ENCODE measurements at places on chromosomes 5 and 9.

DNA sequence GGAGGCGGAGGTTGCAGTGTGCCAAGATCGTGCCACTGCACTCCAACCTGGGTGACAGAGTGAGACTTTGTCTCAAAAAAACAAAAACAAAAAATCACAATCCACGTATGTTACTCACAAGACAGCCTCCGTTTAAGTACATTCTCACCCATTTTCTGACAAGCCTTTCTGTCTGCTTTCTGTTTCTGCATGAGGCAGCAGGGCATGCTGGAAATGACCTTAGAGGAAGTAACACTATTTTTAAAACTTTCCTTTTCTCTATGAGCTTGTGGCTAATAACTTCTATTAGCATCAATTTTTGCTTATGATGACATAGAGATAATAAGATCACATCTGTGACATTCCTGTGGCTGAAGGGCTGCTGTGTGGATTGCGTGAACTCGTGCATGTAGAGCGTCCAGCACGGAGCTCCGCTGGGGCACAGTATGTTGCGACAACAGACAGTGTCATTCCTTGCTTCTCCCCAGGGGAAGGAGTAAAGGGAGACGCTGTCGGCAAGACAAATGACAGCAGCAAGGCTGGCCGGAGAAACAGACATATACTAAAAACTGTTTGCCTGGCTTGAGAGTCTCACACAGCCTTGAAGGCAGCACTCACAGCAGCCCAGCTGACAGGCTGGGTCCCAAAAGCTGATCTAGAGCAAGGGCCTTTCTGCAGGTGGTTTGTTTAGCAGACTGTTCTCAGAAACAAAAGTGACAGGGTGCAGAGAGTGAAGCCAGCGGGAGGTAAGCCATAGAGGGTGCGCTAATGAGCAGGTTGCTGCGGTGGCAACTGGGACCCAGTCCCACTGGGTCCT lies 1.6 kb downstream of the BTNL3 start:
- no peak for DNase-seq

- no peak for DNase-seq
Observed at GRCh38 chr9:84953797-84954705, 284.5 kb downstream of the NTRK2 start.

- peak; percentile 61 for DNase-seq
Observed at GRCh38 chr9:136943291-136944211, 987 bp downstream of the FBXW5 start.

DNA sequence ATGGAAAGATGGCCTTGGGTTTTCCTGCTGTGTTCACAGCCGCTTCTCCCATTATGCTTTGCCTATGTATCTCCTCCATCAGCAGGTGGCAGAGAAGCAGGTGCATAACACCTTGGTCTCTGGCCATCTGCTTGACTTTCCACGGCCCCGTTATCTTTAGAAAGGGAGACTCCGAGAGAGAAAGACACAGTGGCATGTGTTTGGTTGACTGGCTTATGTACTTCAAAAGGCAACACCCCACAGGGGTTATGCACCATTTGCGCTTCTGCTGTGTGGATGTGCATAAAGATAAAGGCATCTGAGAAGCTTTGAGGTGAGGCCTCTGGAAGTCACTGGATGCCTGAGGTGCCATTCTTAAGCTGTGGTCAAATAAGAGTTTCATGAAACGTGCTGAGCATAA lies 138.4 kb downstream of the EGFLAM start:
- no peak for DNase-seq

DNA sequence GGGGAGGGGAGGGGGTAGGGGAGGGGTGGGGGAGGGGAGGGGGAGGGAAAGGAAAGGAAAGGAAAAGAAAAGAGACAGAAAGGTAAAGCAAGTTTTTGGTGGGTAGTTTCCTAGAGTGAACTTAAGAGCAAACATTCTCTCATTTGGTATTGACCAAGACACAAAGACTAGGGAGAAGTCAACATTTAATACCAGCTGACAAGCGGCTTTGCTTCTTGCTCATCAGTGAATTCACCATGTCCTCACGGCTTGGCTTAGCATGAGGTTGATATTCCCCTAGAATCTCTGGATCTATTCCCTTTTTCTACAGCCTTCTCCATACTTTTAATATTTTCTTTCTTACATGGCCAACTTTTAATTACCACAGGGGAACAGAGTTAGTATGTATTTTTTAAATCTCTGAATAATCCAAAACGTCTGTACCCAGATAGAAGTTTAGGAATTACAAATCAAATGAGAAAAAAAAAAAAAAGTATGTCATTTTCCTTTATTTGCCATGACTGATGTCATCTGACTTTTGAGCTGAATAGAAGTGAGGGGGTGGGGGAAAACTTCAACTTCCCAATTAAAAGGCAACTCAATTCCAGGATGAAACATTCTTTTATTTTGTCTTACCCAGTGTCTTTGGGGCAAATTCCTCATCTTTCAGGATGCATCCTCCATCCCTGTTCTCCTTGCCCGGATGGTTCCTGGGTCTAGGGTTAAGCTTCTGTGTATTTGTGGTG lies 40.1 kb upstream of the GLIS3 start:
- DNase-seq = no peak

DNA sequence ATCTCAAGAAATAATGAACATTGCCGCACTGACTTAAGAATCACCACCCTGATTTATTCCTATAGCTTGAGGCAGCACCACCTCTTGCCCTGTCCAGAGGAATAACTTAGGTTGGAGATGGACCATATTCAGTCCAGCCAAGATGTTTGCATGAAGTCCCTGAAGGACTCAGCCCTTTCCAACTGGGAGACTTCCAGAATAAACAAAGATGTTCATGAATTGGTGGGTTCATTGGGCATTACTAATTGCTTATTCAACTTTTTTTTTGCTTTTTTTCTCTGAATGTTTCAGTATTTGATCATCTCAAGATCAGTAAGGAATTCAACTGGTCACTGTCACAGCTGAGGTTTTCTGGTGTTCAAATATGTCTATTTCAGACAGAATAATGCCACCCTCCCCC lies 470.6 kb downstream of the CCDC171 start:
- DNase-seq = no peak

Measured in NK-92 treated with Interleukin-12 subunit alpha and Interleukin-12 subunit beta, amount 100 ng/mL, for 24 hours (cell line).